ENCODE measurements at places on chromosomes 2 and 18. TPM values are rescaled to one million over a fixed set of nuclear protein-coding genes. Genes with fewer than 3 reads are reported as not detected.
A peak's percentile ranks its signal among the peaks of the same experiment; 100 is the strongest.

- peaks cover 21% of the 10 kb centered on the region for H3K27me3 ChIP-seq
- no peak overlapping the region for H3K4me3 ChIP-seq
Measured at GRCh38 chr18:12659904-12660605, 2.1 kb upstream of the SPIRE1 start.

- H3K4me1 ChIP-seq, result peaks cover 15% of the 10 kb centered on the region
- H3K4me3 ChIP-seq, result no peak overlapping the region
- peaks cover 25% of the 10 kb centered on the region for H3K36me3 ChIP-seq
- no peaks in the 10 kb centered on the region for H3K27me3 ChIP-seq
- no peak overlapping the region for H3K27ac ChIP-seq
Measured at GRCh38 chr2:159891917-159892730, 94.1 kb upstream of the CD302 start.

DNA sequence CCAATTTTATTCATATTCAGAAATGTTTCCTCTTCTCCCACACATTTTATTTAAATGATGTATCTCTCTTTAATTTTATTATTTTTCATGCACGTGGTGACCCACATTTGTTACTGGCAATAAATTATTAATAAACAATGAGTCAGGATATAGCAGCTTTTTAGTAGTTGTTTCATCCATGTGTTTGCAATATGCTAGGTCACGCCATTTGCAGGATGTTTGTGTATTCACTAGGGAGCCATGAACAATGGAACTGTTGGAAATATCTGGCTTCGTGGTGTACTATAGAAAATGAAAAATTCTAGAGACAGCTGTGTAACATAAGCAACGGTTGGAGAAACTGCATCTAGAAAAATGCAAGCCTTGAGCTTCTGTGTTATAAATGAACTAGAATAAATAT lies 176.0 kb upstream of the COL3A1 start:
- no peak for DNase-seq
- no peak overlapping the region for H3K27ac ChIP-seq
- no peaks in the 10 kb centered on the region for H3K36me3 ChIP-seq
- no peaks in the 10 kb centered on the region for H3K27me3 ChIP-seq

GRCh38 chr2:168244318-168244717 lies 3.1 kb downstream of the STK39 start:
- H3K36me3 ChIP-seq, result peaks cover 6% of the 10 kb centered on the region
- DNase-seq, result peak; percentile 58
- H3K4me1 ChIP-seq, result peaks cover 39% of the 10 kb centered on the region
- H3K27me3 ChIP-seq, result peaks cover 3% of the 10 kb centered on the region

DNA sequence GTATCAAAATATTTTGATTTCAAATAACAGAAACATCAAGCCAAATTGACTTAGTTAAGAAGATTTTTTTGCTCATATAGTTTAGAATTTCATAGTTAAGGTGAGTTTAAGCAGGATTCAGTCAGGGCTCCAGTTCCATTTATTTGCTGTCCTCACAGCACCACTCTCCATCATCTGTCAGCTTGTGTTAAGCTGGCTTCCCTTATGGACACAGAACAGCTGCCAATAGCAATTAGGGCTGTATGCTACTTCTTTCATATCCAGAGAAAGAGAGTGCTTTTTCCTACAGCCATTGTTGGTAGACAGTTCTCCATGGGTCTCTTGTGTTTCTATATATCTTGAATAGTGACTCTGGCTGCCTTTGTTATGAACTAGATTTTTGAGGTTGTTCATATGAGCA lies 95.4 kb upstream of the CYP20A1 start:
- DNase-seq, result no peak
- H3K4me1 ChIP-seq, result no peaks in the 10 kb centered on the region
- H3K4me3 ChIP-seq, result no peak overlapping the region
- no peaks in the 10 kb centered on the region for H3K27me3 ChIP-seq
- H3K36me3 ChIP-seq, result peaks cover 1% of the 10 kb centered on the region

- H3K4me1 ChIP-seq, result no peaks in the 10 kb centered on the region
- H3K27me3 ChIP-seq, result peaks cover 2% of the 10 kb centered on the region
- no peak overlapping the region for H3K27ac ChIP-seq
- H3K36me3 ChIP-seq, result no peaks in the 10 kb centered on the region
- DNase-seq, result no peak
Measured at GRCh38 chr2:238220274-238220891, 16.9 kb upstream of the ILKAP start.

GRCh38 chr2:213214209-213214608 lies 62.8 kb upstream of the IKZF2 start:
- no peak for DNase-seq
- H3K27ac ChIP-seq, result no peak overlapping the region
- no peaks in the 10 kb centered on the region for H3K4me1 ChIP-seq
- H3K36me3 ChIP-seq, result no peaks in the 10 kb centered on the region
- H3K27me3 ChIP-seq, result peaks cover 2% of the 10 kb centered on the region

- H3K4me1 ChIP-seq, result peaks cover 6% of the 10 kb centered on the region
- DNase-seq, result no peak
- no peak overlapping the region for H3K4me3 ChIP-seq
- H3K27me3 ChIP-seq, result peaks cover 69% of the 10 kb centered on the region
- no peaks in the 10 kb centered on the region for H3K36me3 ChIP-seq
Measured at GRCh38 chr2:206256706-206257205, 17.7 kb upstream of the ZDBF2 start.

- no peak for DNase-seq
- no peak overlapping the region for H3K4me3 ChIP-seq
- H3K36me3 ChIP-seq, result no peaks in the 10 kb centered on the region
- H3K4me1 ChIP-seq, result no peaks in the 10 kb centered on the region
- H3K27ac ChIP-seq, result no peak overlapping the region
Measured at GRCh38 chr18:43932140-43932539, 654.9 kb upstream of the SYT4 start.

DNA sequence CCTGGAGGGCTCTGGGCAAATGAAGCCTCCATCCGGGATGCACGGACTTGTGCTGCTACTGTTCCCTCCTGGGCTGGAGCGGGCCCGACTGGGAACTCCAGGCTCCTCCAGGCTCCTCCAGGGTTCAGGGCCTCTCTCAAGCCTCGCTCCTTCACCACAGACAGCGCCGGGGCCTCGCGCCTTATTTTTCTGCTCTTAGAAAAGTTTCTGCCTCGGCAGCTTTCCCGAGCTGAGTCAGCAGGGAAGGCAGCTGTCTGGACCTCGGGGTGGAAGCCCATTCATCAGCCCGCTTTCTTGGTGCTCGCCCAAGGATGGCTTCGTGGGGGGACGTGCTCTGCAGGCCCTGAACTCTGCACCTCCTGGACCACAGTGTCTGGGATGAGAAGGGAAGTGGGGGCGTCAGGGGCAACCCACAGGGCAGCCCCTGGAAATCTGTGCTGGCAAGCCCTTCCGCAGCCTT lies 12.9 kb upstream of the TEX51 start:
- no peak for DNase-seq
- H3K4me1 ChIP-seq, result peaks cover 1% of the 10 kb centered on the region
- H3K36me3 ChIP-seq, result no peaks in the 10 kb centered on the region
- H3K27me3 ChIP-seq, result no peaks in the 10 kb centered on the region

DNA sequence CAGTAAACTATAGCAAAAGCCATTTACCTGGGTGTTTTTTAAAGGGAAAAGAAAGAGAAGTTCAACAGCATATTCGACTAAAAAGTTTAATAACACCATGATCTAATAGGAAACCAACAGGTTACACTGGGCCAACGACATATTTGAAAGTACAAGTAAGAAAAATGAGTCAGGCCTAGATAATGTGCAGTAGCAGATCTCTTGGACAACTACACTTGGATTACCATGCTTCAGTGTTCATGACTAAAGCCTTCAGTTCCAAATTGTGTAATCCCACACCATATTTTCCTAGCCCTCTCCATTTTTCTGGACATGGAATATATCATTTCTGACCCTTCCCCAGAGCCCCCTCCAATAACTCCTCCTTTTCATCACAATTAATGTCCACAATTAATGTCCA lies 39.1 kb upstream of the FIGN start:
- no peaks in the 10 kb centered on the region for H3K36me3 ChIP-seq
- no peaks in the 10 kb centered on the region for H3K27me3 ChIP-seq
- no peak overlapping the region for H3K4me3 ChIP-seq
- no peak overlapping the region for H3K27ac ChIP-seq

DNA sequence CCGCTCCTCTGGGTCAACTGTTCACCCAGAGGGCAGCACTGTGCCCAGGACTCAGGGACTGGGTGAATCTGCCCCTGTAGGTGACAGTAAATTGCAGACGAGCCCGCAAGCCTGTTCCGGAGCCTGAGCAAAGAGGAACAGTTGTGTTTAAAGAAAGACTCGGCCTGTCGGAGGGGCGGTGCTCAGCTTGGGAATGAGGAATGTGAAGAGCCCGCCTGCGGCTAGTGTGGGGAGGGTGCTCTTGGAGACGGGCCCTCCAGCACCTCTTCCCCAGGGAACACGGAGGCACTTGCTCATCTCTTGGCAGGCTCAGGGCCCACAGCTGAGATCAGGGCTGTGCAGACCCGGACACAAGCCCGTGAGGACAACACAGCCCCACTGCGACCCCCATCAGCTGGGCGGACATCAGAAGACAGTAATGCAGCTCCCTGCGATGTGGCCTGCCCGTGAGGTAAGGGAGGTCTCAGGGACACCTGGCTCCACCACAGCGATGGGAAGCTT lies 299.0 kb downstream of the NDUFA10 start:
- H3K27ac ChIP-seq, result no peak overlapping the region
- H3K4me1 ChIP-seq, result no peaks in the 10 kb centered on the region
- H3K36me3 ChIP-seq, result no peaks in the 10 kb centered on the region
- no peaks in the 10 kb centered on the region for H3K27me3 ChIP-seq

The OLA1 gene
- total RNA-seq, result 87.4 TPM

The SERPINB10 gene
- total RNA-seq, result not detected

The TACR1 gene
- total RNA-seq, result not detected

The RBMS1 gene
- total RNA-seq, result 84.4 TPM

The DCDC2C gene
- not detected for total RNA-seq

The CXCR1 gene
- 1.1 TPM for total RNA-seq

The NDC80 gene
- total RNA-seq, result 92.3 TPM

The C2orf81 gene
- 3.3 TPM for total RNA-seq
